Inflammatory macrophage treated with lipopolysaccharide for 1 hour (primary cell): ENCODE measurements at places on chromosomes 6 and 20.
A peak's percentile ranks its signal among the peaks of the same experiment; 100 is the strongest.

- no peak for DNase-seq
Measured at GRCh38 chr20:3313683-3314065, 74.7 kb upstream of the SLC4A11 start.

- DNase-seq, result peak; percentile 37
Measured at GRCh38 chr6:4805553-4806336, 29.5 kb downstream of the CDYL start.

DNA sequence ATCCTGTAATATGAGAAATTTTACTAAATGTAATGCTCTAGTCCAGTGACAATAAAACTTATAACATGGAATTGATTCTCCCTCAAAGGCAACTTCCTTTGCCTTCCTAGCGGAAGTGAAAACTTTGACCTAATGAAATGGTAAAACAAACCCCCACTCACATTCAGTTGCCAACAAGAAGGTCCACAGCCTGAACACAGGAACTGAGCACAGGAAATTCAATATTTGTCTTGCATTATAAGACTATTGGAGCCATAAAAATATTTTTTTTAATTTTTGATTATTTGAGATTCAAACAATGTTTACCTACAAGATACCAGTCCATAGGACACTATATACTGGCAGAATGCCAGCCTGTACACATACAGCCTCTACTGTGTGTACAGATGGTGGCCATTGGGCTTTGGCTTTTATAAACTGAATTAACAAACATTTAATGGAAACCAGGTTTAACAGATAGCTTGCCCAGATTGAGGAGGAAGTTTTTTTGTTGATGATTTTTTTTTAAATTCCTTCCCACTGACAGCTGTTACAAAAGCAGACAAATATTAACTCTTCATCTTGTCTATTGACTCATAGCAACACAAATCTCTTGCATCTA is 481.5 kb upstream of the JAG1 start:
- no peak for DNase-seq

GRCh38 chr20:46286382-46286781 is 21.9 kb downstream of the CDH22 start:
- no peak for DNase-seq

GRCh38 chr20:1998715-1999114 is 4.9 kb upstream of the PDYN start:
- DNase-seq, result no peak

GRCh38 chr6:56073315-56073714 is 174.1 kb downstream of the COL21A1 start:
- DNase-seq, result no peak

DNA sequence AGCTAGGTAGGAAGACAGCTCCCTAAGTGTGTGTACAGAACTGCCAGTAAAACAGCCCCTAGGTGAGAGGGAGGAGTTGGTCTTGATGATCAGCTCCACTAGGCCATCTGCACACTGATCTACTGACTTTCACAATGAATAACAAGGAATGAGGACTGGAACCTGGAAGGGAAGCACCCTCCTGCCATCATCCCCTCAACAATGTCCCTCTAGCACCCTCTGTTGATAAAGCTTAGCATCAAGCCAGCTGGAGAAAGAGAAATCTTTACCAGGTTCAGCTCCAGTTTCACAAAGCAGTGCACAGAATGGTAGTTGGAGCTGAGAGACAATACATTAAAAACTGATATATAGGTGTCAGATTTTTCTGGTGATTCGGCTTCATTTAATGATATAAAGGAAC is 57.2 kb upstream of the IRAK1BP1 start:
- no peak for DNase-seq

GRCh38 chr20:5780846-5781217 is 30.6 kb downstream of the SHLD1 start:
- no peak for DNase-seq

GRCh38 chr6:150420926-150421325 is 52.1 kb downstream of the IYD start:
- DNase-seq, result no peak

DNA sequence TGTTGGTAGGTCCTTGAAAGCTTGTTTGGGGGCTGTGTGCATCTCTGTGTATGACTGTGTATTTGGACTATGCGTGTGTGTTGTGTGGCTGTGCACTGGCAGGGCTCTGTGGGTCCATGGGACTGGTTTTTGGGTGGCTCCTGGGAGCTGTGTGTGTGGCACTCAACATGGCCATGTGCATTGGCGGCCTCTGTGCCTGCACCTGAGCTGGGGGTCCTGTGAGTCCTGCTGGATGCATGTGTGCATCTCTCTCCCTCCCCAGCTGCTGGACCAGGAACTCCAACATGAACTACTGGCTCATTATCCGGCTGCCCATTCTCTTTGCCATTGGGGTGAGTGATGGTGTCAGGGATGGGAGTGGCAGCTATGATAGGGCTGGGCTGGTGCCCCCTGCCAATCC is 30.1 kb downstream of the GLP1R start:
- DNase-seq, result no peak
